Foreskin fibroblast (primary cell): ENCODE measurements at places on chromosomes 13 and 19.

DNA sequence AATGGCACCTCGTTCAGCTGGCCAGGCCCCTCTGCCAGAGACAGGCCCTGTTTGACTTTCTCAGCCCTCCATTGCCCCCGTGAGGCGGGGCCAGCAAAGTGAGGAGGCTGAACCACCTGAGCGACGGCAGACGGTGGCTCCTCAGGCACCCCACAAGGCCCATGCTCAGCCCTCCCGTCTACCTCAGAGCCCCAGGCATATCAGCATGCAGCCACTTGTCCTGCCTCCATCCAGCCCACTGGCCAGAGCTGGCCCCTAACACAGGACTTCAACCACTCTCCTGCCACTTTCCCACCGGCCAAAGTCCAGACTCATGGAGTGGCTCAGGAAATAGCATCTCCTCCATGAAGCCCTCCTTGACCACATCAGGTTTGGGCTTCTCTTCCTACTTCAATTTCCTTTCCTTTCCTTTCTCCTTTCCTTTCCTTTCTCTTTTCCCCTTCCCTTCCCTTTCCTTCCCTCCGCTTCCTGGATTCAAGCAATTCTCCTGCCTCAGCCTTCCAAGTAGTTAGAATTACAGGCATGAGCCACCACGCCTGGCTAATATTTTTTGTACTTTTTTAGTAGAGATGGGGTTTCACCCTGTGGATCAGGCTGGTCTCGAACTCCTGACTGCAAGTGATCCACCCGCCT, 9.3 kb downstream of the SLC7A10 start:
- no peak for DNase-seq

- no peak for DNase-seq
Observed at GRCh38 chr13:77222909-77223308, 104.0 kb downstream of the MYCBP2 start.

DNA sequence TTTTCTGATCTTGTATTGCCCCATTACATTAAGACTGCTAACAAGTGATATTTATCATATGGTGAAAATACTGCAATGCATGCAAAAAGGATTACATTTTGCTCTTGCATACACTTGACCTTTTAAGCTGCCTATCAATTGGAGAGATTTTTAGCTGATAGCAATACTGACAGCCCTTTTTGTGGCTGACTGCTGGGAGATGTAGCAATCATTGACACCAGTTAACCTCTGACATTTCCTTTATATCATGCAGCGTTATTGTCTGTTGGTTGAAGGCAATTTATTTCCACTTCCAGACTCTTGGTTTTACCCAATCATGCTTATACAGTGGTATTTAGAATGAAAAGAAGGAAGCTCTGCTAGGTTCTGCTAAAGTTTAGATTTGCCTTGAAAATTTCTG, 364.0 kb downstream of the LMO7 start:
- no peak for DNase-seq

GRCh38 chr13:110124201-110124940, 182.6 kb downstream of the COL4A1 start:
- no peak for DNase-seq

DNA sequence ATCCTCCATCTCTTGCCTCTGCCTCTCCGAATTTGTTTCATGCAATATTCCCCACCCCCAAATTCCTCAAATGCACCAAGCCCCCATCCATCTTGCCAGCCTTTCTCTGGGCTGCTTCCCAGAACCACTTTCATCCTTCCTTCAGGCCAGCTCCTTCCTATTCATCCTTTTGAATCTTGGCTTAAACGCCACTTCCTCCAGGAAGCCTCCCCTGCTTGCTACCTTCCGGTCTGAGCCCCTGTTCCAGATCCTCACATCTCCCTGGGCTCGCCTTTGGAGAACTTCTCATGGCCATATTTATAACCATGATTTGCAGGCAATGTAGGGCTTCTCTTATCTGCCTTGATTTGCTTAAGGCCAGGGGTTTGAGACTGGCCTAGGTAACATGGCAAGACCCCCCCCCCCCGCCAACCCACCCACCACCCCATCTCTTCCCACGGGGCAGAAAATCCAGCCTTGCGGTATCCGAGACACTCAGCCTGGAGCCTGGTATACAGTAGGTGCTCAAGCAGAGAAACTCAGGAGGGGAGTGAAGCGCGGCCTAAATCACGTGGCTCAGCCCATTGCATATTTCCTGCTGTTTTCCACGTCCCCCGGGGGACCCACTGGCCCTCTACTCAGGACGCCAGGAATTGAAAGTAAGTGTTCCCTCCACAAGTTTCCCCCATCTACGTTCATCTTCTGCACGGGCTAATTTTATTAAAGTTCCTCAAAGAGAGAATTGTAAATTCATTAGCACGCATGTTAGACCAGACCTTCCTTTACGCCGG, 151.9 kb downstream of the PTPRS start:
- DNase-seq, result no peak

DNA sequence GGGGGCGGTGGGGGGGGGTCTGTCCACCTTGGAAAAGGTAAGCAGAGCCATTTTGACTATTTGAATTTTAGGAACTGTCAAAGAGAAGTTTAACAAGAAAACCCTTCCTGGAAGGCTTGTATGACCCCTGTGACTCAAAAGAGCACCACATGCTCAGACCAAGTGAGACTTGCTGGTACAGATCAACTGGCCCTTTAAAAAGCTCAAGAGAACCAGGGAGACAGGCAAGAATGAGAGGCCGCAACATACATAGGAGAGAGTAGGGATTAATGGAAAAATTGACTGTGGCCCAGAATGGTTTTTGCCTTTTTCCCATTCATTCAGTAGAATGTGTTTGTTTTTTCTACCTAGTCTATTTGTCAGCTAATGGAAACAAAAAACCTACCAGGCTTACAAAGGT, 26.2 kb upstream of the ATP8A2 start:
- no peak for DNase-seq

GRCh38 chr13:112721198-112722104, 31.6 kb downstream of the ATP11A start:
- DNase-seq, result no peak

DNA sequence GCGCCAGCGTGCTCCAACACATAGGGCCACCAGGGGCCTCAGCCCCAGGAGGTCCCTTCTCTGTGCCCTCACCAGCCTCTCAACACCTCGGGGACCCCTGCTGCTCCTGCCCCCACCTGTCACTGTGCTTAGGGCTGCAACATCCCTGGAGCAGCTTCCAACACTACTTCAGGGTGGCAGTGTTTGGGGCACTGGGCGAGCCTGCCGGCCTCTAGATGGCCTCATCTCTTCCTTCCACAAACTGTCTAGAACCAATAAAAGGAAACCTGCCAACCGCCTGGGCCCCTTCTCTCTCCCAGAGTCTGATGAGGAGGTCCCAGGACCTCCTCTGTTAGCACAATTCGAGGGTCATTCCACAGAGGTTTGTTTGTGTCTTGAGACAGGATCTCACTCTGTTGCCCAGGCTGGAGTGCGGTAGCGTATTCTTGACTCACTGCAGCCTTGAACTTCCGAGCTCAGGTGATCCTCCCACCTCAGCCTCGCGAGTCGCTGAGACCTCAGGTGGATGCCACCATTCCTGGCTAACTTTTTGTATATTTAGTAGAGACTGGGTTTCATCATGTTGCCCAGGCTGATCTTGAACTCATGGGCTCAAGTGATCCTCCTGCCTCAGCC, 10.1 kb upstream of the SHD start:
- DNase-seq, result no peak

- DNase-seq, result no peak
Observed at GRCh38 chr13:46751811-46752635, 44.9 kb downstream of the ESD start.

GRCh38 chr19:18434411-18435175, 3.3 kb downstream of the ISYNA1 start:
- no peak for DNase-seq

- DNase-seq, result no peak
Observed at GRCh38 chr13:42754801-42755510, 26.4 kb upstream of the FAM216B start.

DNA sequence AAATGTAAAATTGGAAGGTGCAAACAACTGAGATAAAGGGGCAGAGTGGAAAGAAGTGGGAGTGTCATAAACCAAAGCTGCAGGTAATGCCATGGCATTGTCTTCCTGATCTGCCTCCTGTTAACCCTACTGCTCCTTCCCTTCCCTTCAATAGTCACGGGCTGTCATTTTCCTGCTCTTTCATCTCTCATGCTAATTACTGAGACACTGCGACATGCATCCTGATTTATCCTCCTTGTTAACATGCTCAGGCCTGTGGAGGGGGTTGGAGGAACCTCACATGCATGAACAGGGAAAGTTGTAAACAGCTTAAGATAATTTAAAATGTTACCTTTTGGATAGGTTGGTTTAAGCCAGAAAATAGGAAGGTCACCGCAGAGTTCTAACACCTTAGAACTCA, 27.2 kb downstream of the CNMD start:
- no peak for DNase-seq

DNA sequence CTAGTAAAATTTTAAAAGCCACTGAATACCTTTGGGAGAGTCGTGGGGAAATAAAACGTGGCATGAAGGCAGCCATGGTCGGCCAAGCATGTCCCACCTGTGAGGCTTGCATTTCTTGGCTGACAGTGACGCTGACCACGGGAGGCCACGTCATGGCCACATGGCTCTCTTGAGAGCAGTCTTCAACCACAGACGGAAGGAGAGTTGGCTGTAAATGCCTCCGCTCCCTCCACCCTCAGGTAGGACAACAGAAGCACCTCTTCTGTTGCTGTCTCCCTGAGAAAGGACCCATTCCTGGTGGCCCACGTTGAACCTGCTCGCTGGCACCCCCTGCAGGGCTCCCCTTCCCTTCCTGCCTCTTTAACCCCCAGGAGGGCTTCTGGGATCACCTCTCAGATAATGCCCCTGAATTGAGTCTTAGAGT, 10.6 kb upstream of the LRRC25 start:
- DNase-seq, result no peak
